ENCODE measurements at places on chromosomes 11 and 22.

DNA sequence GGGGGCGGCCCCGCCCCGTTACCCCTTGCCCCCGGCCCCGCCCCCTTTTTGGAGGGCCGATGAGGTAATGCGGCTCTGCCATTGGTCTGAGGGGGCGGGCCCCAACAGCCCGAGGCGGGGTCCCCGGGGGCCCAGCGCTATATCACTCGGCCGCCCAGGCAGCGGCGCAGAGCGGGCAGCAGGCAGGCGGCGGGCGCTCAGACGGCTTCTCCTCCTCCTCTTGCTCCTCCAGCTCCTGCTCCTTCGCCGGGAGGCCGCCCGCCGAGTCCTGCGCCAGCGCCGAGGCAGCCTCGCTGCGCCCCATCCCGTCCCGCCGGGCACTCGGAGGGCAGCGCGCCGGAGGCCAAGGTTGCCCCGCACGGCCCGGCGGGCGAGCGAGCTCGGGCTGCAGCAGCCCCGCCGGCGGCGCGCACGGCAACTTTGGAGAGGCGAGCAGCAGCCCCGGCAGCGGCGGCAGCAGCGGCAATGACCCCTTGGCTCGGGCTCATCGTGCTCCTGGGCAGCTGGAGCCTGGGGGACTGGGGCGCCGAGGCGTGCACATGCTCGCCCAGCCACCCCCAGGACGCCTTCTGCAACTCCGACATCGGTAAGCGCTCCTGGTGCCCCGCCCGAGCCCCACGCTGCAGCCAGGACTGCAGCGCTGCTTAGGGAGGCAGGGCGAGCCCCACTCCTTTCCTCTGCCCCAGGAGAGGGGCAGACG lies at the start of gene TIMP3:
TIMP3 (plus strand) TSS at position 169 of the 700 bp plus-strand sequence; CDS start at position 466, 297 bp downstream.
- no peaks in the 10 kb centered on the region for H3K36me3 ChIP-seq
- peaks cover 11% of the 10 kb centered on the region for H3K4me1 ChIP-seq
- H3K27me3 ChIP-seq, result peaks cover 22% of the 10 kb centered on the region
- H3K27ac ChIP-seq, result no peak within 1 kb of the TSS
- peak within 1 kb of the TSS; percentile 99 for H3K4me3 ChIP-seq

DNA sequence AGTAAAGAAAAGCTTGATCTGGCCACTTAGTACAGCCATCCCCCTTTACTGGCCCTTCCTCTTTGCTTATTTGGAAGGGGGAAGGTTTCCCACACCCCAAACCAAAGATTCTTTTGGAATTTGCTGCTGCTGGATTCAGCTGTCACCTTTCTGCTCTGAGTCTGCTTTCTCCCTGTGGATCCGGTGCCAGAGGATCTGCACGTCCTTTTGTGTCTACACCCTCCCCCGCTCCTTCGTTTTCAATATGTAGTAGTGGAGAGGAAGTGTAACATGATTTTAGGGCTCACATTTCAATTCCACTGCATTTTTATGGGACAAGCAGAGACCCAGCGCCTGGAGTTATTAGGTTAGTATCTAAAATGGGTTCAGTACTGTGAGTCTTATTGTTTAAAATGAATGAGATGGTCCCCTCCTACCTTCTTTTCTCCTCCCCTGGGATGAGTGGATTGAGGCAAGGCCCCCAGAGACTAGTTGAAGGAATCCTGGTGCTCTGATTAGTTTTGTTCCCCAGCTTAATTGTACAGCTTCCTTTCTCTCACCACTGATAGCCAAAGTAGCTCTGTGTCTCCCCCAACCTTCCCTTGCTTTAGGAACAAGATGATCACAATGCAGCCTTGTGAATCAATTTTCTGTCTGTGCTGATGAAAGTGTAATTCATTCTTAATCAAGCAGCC lies 30.5 kb upstream of the CABP7 start:
- H3K27me3 ChIP-seq, result no peaks in the 10 kb centered on the region
- no peak overlapping the region for H3K4me3 ChIP-seq
- DNase-seq, result no peak
- H3K4me1 ChIP-seq, result peaks cover 25% of the 10 kb centered on the region
- peaks cover 32% of the 10 kb centered on the region for H3K36me3 ChIP-seq
- no peak overlapping the region for H3K27ac ChIP-seq

DNA sequence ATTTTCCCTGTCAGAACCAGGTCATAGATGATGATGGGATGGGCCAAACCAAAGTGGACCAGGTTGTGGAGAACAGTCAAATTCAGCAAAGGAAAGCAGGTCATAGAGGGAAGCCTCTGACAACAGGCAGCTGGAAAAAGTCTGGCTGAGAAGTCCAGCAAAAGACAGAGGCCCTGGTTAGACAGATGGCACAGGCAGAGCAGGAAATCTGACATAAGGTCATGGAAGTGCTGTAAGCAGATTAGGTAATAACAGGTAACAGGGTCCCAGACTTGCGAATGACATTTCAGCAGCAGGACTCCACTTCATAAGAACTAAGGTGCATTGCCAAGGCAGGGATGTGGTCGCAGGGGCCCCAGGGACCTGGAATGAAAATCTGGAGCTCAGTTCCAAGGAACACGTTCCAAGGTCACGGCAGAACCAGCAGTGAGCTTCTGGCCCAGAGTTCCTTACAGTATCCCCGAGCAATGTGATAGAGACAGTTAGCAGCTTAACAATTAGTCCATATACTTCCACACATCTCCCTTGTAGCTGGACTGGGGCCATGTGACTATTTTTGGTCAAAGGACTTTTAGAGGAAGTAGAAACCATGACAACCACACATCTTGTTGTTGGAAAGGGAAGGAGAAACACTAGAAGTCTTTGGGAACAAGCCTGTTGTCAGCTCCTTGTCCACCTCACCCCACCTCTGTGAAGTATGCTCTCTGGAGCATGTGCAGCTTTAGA lies 75.4 kb downstream of the ME3 start:
- H3K36me3 ChIP-seq, result no peaks in the 10 kb centered on the region
- H3K27ac ChIP-seq, result no peak overlapping the region
- H3K27me3 ChIP-seq, result no peaks in the 10 kb centered on the region
- no peak overlapping the region for H3K4me3 ChIP-seq
- H3K4me1 ChIP-seq, result peaks cover 10% of the 10 kb centered on the region
- DNase-seq, result peak; percentile 82

- H3K36me3 ChIP-seq, result no peaks in the 10 kb centered on the region
- no peaks in the 10 kb centered on the region for H3K27me3 ChIP-seq
- peak; percentile 82 for DNase-seq
- no peak overlapping the region for H3K4me3 ChIP-seq
Measured at GRCh38 chr11:128498721-128499245, 88.6 kb downstream of the ETS1 start.

DNA sequence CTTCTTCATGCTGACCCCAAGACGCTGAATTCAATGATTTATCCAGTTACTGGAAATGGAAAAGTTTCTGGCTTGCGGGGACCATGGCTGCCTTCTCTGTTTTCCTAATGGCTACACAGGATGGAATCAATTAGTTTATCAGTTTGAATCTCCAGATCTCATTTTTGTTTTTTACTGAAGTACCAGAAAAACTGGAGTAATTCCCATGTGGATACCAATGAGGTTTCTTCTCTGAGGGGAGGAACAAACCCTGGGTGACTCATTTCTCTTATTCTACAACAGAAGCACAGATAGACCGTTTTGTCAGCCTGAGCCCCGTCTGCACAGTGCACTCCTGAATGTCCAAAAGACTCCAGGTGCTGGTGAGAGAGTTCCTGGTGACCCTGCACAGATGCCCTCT lies 3.4 kb downstream of the ZNF195 start:
- no peak overlapping the region for H3K4me3 ChIP-seq
- H3K27me3 ChIP-seq, result no peaks in the 10 kb centered on the region
- peaks cover 8% of the 10 kb centered on the region for H3K4me1 ChIP-seq
- H3K36me3 ChIP-seq, result peaks cover 55% of the 10 kb centered on the region
- H3K27ac ChIP-seq, result no peak overlapping the region

- H3K36me3 ChIP-seq, result no peaks in the 10 kb centered on the region
- no peaks in the 10 kb centered on the region for H3K27me3 ChIP-seq
- no peak overlapping the region for H3K27ac ChIP-seq
- H3K4me3 ChIP-seq, result no peak overlapping the region
- H3K4me1 ChIP-seq, result no peaks in the 10 kb centered on the region
Measured at GRCh38 chr11:59223611-59224010, 10.9 kb upstream of the MPEG1 start.

GRCh38 chr11:119206511-119207414 lies 624 bp downstream of the CBL start:
- peak; percentile 33 for DNase-seq
- H3K4me3 ChIP-seq, result peak overlapping the region; percentile 88
- no peaks in the 10 kb centered on the region for H3K36me3 ChIP-seq

- H3K36me3 ChIP-seq, result no peaks in the 10 kb centered on the region
- no peak overlapping the region for H3K27ac ChIP-seq
- H3K4me1 ChIP-seq, result no peaks in the 10 kb centered on the region
- H3K4me3 ChIP-seq, result no peak overlapping the region
- DNase-seq, result no peak
Measured at GRCh38 chr11:114816791-114817190, 138.5 kb downstream of the NXPE2 start.

DNA sequence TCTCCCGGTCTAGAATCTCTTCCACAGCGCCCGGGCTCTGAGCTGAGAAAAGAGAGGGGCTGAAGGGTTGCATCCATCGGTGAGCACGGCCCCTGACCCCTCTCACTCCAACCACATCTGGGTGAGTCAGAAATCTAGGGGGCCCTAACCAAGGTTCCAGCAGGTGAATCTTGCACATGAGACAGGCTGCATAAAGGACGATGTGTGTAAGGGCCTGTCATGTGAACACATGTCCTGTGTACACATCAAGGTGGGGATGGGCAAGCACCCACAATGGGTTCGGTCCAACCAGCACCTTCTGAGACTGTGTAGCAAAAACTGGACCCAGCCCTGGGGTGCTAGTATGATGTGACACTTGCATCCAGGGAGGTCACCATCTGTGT lies 1.2 kb downstream of the BET1L start:
- H3K4me3 ChIP-seq, result no peak overlapping the region
- H3K27me3 ChIP-seq, result no peaks in the 10 kb centered on the region
- no peak for DNase-seq
- H3K4me1 ChIP-seq, result peaks cover 50% of the 10 kb centered on the region
- peaks cover 59% of the 10 kb centered on the region for H3K36me3 ChIP-seq

DNA sequence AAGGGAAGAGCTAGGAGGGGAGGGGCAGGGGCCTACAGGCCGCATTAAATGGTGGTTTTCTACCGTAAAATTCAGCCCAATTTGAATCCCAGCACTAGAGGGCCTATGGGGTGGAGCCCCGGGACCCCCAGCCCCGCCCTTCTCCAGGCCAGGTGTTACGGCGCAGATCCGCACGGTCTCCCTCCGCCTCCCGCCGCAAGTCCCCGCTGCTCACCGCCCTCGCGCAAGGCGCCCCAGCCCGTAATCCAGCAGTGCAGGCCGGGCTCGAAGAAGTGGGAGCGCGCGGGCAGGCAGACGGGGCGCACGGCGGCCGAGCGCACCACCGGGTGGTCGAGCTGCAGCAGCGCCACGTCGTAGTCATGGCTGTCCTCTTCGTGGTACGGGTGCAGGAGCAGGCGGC lies 17.3 kb downstream of the KCTD17 start:
- peaks cover 54% of the 10 kb centered on the region for H3K27me3 ChIP-seq
- no peak for DNase-seq
- H3K27ac ChIP-seq, result no peak overlapping the region
- H3K4me3 ChIP-seq, result no peak overlapping the region
- peaks cover 3% of the 10 kb centered on the region for H3K4me1 ChIP-seq
- peaks cover 6% of the 10 kb centered on the region for H3K36me3 ChIP-seq

GRCh38 chr11:36109850-36110606 lies 166.2 kb downstream of the LDLRAD3 start:
- DNase-seq, result no peak
- H3K36me3 ChIP-seq, result peaks cover 4% of the 10 kb centered on the region
- H3K27ac ChIP-seq, result no peak overlapping the region
- H3K4me3 ChIP-seq, result no peak overlapping the region
- peaks cover 5% of the 10 kb centered on the region for H3K4me1 ChIP-seq

- peaks cover 9% of the 10 kb centered on the region for H3K27me3 ChIP-seq
- DNase-seq, result no peak
- H3K4me3 ChIP-seq, result no peak overlapping the region
- H3K27ac ChIP-seq, result no peak overlapping the region
Measured at GRCh38 chr11:126548581-126549550, 193.4 kb downstream of the ST3GAL4 start.

GRCh38 chr22:31951194-31952093 lies 7.1 kb downstream of the YWHAH start:
- H3K27me3 ChIP-seq, result no peaks in the 10 kb centered on the region
- DNase-seq, result no peak
- peak overlapping the region; percentile 41 for H3K27ac ChIP-seq

- no peak overlapping the region for H3K27ac ChIP-seq
- peaks cover 9% of the 10 kb centered on the region for H3K27me3 ChIP-seq
- no peaks in the 10 kb centered on the region for H3K36me3 ChIP-seq
- DNase-seq, result no peak
- H3K4me1 ChIP-seq, result no peaks in the 10 kb centered on the region
Measured at GRCh38 chr22:30516273-30516672, 10.8 kb upstream of the SEC14L4 start.

DNA sequence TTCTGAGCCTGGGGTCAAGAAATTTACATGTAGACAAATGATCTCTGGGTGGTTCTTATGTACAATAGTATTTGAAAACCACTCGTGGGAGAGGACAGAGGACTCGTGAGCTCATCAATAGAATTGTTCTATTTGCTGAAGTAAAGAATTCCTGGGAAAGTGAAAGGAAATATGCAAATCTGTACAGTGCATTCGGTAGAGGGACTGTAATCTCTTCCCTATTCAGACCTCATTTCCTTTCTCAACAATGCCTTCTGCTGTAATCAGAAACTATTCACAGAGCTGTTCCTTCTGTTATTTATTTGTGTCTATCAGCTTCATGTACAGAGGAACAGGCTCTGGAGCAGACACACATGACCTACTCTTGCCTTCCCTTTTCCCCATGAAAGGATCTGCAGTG lies 709.4 kb upstream of the KIRREL3 start:
- H3K36me3 ChIP-seq, result no peaks in the 10 kb centered on the region
- H3K4me1 ChIP-seq, result no peaks in the 10 kb centered on the region
- DNase-seq, result no peak
- H3K27me3 ChIP-seq, result no peaks in the 10 kb centered on the region
- H3K27ac ChIP-seq, result no peak overlapping the region

All from mesenchymal stem cell (in vitro differentiated cells and primary cell).